ENCODE measurements at places on chromosomes 1 and 21. TPM values are rescaled to one million over a fixed set of nuclear protein-coding genes. Genes with fewer than 3 reads are reported as not detected.
A peak's percentile ranks its signal among the peaks of the same experiment; 100 is the strongest.

DNA sequence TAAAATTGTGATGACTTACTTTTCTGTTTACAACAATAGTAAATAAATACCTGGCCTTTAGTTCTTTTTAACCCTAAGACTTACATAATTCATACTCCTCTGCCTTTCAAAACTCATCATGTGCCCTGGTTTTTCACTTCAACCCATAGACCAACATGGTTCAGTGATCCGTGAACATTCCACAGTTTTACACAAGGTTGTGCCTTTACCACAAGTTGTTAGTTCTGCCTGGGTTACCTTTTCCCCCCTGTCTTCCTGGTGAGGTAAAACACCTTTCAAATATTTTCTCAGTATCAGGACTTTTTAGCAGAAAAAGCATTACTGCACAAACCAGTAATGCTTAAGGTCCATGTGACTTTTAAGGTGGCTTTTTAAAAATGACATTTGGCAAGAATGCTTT, 1466.4 kb downstream of the PLA2G4A start:
- no peak for DNase-seq

- no peak for DNase-seq
Measured at GRCh38 chr1:246214708-246215509, 292.2 kb downstream of the SMYD3 start.

TRIM45 gene
- 0.69 TPM for total RNA-seq

SLC35F3 gene
- total RNA-seq, result 0.59 TPM

GRCh38 chr1:214546084-214546483, 5.3 kb downstream of the PTPN14 start:
- no peak for DNase-seq

DNA sequence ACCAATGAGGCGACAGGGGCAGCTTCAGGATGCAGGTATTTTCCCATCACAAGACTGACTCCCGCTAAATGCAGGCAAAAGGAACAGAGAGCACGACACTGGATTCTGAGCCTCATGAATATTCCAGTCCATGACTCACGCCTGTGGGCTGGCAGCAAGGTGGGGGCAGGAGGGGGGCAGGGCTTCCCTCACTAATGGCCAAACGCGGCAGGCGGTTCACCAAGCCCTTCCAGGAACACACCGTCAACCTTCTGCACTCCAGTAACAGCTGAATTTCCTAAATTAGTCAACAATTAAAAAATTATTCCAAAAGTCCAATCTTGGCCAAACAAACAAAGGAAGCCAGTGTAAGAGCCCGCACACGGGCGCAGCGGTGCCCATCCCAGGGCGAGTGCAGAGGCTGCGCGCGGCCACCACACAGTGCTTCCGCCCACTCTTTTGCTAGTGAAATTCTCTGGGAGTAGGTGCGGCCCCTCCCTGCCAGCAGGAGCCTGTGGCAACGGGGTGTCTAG, 12.5 kb upstream of the GPR153 start:
- no peak for DNase-seq

SLC37A1 gene
- total RNA-seq, result 21.2 TPM

GRCh38 chr1:76657623-76658022, 209.7 kb upstream of the ST6GALNAC5 start:
- DNase-seq, result no peak

MANEAL gene
- 1.5 TPM for total RNA-seq

DNA sequence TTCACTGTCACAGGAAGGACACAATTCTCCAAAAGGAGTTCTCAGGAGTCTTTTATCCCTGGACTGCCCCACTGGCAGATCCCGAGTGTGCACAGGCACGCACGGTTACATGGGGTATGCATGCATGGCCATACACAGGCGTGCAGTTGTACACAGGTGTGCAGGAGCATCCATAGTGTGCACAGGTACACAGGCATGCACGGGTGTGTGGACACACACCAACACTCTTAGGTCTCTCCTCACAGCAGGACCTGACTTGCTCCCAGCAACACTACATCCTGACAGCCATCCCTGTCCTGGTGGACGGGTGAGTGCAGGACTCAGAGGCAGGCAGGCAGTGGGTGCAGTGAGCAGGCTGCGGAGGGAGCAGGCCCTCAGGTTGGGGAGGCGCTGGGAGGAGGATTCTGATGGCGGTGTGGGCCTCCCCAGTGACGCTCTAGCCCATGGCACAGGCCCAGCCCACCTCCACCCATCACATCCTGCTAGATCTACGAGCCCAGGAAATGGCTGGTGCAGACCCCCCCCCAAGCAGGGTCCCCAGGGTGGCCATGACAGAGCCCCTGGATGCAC, 28.4 kb downstream of the SLC19A1 start:
- no peak for DNase-seq

- DNase-seq, result peak; percentile 75
Measured at GRCh38 chr1:156082309-156083091, at the start of gene MEX3A. TSS of gene MEX3A (minus strand) at chr1:156082465. CDS start at chr1:156081998, 467 bp downstream.

GRCh38 chr21:25912402-25912746, 177.6 kb downstream of the GABPA start:
- DNase-seq, result no peak

PGBD2 gene
- 4.3 TPM for total RNA-seq

MYOC gene
- total RNA-seq, result not detected

- DNase-seq, result no peak
Measured at GRCh38 chr1:232033285-232033684, 406.7 kb downstream of the DISC1 start.

GRCh38 chr1:116133696-116134475, 22.7 kb downstream of the MAB21L3 start:
- no peak for DNase-seq

- no peak for DNase-seq
Measured at GRCh38 chr1:5571861-5572401, 420.3 kb downstream of the NPHP4 start.

- no peak for DNase-seq
Measured at GRCh38 chr1:239112101-239112935, 274.1 kb upstream of the CHRM3 start.

DNA sequence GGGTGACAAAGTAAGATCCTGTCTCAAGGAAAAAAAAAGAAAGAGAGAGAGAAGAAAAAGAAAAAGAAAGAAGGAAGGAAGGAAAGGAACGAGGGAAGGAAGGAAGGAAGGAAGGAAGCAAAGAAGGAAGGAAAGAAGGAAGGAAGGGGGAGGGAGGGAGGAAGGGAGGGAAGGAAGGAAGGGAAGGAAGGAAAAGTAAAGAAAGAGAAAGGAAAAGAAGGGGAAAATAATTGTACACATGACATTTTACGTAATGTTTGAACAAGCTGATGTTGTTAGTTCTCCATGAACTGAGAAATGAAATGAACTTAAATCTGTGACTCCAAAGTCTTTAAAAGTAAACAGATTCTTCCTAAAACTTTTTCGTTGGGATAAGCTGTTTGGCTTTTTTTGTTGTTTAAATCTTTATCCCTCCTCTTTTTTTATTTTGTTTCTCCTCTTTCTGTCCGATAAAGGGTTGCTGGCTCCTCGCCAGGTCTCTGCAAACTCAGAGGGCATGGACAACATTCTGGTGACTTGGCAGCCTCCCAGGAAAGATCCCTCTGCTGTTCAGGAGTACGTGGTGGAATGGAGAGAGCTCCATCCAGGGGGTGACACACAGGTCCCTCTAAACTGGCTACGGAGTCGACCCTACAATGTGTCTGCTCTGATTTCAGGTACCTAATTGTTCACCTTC, 59.8 kb downstream of the IL12RB2 start:
- no peak for DNase-seq

DNA sequence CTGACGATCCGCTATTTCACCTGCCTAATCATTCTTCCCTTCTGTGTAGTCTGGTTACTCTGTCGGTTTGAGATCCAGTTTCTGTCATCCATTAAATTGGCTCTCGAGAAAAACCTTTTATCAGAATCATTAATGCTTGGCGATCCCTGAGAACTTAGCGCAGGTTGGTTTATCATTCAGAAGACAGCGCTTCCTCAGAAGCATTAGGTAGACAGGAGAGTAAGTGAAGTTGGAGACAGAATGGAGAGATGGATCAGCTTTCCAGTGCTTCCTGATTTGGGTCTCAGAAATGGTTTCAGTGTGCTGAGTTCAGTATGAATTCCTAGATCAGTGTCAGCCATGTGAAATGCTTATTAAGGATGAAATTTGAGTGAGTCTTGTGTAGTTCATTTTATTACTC, 1.3 kb downstream of the USP1 start:
- DNase-seq, result no peak

DNA sequence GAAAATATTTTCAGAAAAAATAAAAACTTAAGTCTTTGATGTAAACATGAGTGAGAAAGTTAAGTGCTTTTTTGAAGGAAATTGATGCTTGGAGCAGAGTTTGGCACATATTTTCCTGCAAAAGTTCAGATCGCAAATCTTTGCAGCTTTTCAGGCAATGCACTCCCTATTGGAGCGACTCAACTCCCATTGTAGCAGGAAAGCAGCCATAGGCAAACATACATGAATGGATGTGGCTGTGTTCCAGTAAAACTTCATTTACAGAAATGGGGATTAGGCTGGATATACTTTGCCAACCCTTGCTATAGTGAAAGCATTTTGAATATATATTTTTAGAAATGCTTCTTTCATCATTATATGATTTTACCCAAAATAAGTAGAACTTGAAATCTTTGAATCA, 8.1 kb downstream of the AGL start:
- DNase-seq, result no peak

DNA sequence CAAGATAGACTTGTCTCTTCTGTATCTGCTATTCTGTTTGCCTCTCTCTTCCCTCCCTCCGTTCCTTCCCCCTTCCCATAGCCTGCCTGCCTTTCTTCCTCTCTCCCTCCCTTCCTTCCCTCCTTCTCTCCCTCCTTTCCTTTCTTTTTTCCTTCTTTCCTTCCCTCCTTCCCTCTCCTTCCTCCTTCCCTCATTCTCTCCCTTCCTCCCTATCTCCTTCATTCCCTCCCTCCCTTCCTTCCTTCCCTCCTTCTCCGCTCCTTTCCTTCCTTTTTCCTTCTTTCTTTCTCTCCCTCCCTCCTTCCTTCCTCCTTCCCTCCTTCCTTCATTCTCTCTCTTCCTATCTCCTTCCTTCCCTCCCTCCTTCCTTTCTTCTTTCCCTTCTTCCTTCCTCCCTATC, 944 bp downstream of the AADACL4 start:
- no peak for DNase-seq

HES3 gene
- not detected for total RNA-seq

ZNF683 gene
- total RNA-seq, result not detected

DNA sequence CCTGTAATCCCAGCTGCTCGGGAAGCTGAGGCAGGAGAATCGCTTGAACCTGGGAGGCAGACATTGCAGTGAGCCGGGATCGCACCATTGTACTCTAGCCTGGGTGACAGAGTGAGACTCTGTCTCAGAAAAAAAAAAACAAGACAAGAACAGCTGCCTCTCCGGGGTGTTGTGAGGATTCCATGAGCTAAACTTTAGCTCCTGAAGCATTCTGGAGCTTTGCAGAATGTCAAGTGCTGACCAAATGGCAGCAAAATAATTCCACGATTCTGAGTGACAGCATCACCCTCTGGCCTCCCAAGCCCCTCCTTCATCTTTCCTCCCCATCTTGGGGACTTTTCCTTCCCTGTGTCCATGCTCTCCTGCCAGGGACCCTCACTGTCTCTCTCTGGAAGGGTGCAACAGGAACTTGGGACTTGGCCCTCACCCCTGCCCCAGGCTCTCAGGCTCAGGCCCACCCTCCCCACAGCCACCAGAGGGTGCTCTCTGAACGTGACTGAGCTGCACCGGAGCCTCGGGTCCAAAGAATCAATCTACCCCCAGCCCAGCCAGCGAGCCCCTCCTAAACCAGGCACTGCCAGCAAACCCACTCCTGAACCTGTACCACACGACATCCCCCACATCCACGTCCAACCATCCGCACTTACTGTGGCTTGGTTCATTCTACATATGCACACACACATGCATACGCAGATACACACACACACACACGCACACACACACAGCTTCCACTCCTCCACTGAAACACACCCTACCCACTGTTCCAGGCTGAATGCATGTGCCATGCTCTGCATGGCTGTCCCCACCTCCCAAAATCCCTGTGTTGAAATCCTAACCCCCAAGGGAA, 45.7 kb downstream of the ACOT7 start:
- DNase-seq, result peak; percentile 72

- no peak for DNase-seq
Measured at GRCh38 chr1:96116731-96117130, 604.9 kb upstream of the PTBP2 start.

DNA sequence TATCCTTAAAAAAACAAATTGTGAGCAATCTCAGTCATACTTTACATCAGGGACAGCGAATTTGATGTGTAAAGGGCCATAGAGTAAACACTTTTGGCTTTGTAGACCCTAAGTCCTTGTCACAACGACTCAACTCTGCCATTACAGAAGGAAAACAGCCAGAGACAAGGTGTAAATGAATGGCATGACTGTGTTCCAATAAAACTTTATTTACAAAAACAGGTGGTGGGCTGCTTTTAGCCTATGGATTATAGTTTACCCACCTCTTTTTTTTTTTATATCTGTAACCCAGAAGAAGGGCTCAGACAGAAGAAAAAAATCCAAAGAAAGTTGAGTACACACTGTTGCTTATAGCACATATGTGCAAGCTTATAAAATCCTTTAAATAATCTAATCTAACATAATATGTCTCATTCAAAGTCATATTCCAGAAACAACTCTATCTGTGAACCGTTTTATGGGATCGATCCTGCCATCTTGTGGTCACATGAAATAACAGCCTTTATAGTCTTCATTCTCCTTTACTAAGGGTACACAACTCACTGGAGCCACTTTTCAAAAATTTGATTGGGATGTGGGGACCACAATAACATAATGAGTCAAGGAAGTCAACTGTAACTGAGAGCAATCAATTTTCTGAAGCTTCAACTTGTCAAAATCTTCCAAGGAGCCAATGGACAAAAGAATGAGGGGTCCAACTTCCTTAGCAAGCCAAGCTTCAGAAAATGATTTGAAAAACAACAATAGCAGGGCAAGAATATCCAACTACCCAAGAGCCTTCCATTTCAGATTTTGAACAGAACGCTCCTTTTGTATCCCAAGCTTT, 142.2 kb upstream of the KRTAP19-8 start:
- no peak for DNase-seq

RXFP4 gene
- total RNA-seq, result not detected

DNA sequence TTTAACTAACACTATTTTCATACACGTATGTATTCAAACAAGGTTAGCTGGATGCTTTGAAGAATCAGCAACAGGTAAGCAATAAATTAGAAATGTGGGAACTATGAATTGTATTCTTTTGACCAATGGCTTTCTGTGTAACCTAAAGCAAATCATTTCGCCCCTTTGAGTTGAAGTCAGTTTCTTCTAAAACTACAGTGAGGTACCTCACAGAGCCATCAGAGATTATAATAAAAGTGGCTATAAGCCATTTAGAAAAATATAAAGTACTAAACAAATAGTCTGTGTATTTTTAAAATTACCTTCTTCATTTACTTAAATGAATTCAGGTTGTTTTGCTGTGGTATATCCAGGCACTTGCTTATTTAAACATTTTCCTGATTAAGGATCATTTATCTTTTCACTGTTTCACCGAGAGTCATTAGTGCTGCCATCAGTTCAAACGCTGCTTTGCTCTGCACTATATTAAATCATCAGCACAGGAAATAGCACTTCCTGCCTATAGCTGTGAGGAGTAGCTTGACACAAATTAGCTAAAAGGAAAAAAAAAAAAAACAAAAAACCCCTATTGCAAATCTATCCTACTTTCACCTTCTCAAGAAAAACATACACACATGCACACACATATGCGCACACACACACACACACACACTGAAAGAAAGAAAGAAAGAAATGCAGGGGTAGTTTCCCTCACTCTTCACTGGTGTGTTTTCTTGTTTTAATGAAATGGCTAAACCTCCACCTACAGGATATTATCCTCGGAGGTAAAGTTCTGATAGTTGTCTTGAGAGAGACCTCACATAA, 39.8 kb upstream of the C1orf105 start:
- DNase-seq, result peak; percentile 45

Data from activated CD4-positive, alpha-beta memory T cell treated with anti-CD3 and anti-CD28 coated beads for 36 hours (primary cell).